ENCODE measurements at places on chromosomes 5 and 9.

DNA sequence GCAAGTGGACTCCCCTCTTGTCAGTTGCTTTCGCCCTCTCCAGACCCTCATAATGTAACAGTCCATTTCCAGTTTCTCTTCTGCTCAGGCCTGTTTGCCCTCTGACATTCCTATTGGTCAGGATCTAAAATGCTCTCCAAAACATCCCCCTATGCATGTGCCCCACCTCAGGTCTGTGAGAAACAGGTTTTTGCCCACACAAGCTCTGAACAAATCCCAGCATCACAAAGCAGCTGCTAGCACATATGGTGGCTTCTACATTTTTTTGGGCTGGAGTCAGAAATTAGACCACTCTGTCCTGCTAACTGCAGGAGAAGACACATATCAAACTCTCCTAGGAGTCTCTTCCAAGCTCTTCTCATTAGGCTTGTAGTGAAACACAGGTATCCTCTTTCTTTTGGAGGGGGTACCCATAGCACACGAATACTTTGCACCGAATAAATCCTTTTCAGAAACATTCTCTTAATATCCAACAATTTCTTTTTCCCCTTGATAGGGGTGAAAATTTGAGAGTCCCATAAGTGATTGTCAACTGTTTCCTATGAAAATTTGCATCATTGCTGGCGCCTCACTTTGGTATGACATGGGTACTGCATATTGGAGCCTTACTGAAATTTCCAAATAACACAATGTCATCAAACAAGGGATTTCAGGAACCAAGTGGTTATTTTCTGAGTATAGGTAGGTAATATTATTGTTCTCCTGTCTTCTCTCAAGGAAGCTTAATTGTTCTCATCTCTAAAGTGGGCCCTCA is 19.3 kb upstream of the HSPA9 start:
- no peak for DNase-seq

DNA sequence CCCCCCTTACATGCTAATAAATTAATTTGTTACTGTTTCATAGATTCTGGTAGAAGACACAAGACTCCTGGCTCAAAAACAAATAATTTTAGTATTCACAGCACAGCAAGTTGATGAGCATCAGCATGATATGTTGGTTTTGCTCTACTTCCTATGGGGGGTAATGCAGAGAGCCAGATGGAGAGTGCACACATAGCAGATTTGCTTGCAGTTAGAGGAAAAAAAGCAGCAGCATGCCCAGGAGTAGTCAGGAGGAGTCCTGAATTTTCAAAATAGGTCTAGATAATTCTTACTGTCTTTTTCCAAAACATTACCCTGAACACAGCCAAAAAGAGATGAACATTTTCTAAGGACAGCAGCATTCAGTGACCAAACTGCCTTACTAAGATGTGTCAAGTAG is 261.3 kb downstream of the COX7C start:
- no peak for DNase-seq

DNA sequence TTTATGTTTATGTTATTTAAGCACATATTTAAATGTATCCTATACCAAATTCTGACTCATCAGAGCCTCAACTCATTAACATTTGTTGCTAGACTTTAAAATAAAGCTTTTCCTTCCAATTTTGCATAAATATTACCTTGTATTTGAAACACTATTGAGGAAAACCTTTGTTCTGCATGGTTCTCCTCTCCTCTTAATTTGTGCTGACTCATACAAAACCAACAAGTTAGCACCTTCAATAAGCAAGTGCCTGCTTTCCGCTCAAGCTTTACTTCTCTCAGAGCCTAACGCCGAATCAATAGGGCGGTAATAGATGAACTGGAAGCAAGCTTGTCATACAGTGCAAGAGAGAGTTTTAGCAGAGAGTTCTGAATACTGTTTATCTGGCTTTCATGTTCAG is 7.9 kb downstream of the AMACR start:
- DNase-seq, result no peak

DNA sequence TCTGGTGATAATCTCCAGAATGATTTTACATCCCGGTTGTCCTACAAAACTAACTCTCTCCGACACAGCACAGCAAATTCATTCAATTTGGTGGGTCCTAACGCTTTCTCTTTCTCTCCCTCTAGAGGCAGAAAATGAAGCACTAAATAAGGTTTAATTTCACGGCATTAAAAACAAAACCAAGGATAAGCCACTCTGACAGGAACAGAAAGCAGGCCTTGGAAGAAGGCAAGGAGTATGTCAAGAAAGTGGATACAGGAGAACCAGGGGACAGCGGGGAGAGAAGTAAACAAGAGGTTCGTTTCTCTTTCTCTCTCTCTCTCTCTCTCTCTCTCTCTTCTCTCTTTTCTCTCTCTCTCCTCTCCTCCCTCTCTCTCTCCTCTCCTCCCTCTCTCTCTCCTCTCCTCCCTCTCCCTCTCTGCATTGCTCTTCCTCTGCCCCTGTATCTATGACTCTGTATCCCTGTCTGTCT is 49.8 kb downstream of the EBF1 start:
- DNase-seq, result no peak

DNA sequence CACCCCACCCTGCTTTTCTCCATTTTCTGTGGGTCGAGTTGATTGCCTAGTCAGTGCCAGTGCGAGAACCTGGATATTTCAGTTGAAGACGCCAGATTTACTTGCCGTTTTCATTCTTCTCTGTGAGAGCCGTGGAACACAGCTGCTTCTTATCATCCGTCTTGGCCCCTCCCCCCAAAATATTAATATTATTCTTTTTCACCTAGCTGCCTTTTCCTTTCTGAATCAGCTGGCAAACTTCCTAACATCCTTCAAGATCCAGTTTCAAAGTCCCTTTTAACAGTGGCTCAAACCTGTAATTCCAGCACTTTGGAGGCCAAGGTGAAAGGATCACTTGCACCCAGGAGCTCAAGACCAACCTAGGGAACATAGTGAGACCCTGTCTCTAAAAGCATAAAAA is 117.1 kb upstream of the RASA1 start:
- no peak for DNase-seq

DNA sequence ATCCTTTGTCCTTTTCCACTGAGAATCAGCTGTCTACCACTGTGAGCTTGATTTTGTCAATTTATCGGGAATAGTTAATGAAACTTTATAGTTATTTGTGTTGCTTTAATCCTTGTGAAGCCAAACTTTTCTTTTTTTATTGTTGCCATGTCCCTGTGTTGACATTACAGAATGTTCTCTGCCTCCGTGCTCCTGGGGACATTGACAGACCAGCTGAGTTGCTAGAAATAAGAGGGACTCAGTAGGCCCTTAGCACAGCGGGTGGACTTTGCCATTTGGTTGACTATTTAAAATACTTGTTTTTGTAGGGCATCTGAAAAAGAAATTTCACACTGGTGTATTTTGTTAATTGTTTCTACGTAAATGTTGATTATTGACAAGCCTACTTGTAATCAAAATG is 70.5 kb downstream of the IL31RA start:
- no peak for DNase-seq

Measured in WTC11 (cell line).